ENCODE measurements at places on chromosomes 1 and 21.

DNA sequence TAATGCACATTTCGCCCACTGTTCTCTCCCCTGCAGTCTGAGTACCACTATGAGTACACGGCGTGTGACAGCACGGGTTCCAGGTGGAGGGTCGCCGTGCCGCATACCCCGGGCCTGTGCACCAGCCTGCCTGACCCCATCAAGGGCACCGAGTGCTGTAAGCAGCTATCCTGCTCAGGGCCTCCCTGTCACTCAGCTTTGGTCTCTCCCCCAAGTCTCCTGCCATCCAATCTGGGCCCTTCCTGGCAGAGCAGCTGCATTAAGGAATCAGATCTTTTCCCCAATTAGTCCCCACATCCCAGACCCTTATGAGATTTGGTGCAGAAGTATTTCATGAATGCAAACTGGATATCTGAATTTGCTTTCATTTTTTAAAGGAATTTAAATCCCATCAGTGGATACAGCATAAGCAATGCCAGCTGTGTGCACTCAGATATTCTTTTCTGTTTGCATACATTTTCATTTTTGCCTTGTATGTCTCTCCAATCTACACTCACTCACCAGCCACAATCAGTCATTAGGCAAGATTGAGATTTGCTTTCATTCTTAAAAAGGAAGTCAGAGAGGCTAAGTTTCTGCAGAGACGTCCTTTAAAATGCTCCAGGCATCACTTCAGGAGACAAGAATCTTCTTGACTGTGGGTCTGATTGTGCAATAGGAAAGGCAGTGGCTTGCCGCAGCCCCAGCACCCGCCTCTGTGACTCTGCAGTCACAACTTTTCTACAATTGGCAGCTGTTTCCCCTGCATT lies 48.1 kb downstream of the ELAPOR1 start:
- DNase-seq, result no peak

- DNase-seq, result no peak
Measured at GRCh38 chr1:210347112-210347511, 18.4 kb downstream of the HHAT start.

GRCh38 chr1:29743264-29743663 lies 506.9 kb downstream of the PTPRU start:
- no peak for DNase-seq

- DNase-seq, result no peak
Measured at GRCh38 chr1:54808443-54809207, 7.5 kb upstream of the TTC22 start.

- DNase-seq, result no peak
Measured at GRCh38 chr21:43578677-43579303, 80.5 kb downstream of the HSF2BP start.

GRCh38 chr1:186016856-186017255 lies 282.7 kb downstream of the HMCN1 start:
- DNase-seq, result no peak

DNA sequence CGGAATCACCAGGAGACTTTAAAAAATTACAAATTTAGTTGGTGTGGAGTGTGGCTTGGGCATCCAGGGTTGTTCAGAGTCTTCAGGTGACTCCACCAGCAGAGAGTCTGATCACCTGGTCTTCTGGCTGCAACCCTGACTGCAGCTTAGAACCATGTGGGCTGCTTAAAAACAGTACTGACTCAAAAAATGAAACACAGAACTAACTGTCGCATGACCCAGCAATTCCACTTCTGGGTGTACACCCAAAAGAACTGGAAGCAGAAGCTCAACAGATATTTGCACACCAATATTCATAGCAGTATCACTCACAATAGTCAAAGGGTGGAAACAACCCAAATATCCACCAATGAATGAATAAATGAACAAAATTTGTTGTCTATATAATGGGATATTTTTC lies 17.3 kb downstream of the TLR5 start:
- no peak for DNase-seq

DNA sequence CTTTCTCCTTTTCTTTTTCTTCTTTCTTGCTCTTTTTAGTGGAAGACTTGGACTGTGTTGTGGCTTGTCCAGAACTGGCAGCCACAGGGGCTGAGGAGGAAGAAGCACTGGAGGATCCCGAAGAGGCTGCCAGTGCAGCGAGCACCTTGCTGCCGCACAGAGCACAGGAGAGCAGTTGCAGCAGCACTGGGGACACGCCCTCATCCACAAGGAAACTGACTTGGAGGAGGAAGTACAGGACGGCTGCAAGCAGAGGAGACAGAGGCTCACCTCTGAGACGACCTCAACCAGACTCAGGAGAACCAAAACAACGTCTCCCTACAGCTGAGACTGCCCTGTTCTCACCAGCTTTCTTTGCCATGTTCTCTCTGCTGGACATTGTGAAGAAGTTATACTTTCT lies 88.9 kb downstream of the UBR4 start:
- no peak for DNase-seq

- DNase-seq, result peak; percentile 62
Measured at GRCh38 chr1:64823691-64824476, 79.0 kb downstream of the RAVER2 start.

DNA sequence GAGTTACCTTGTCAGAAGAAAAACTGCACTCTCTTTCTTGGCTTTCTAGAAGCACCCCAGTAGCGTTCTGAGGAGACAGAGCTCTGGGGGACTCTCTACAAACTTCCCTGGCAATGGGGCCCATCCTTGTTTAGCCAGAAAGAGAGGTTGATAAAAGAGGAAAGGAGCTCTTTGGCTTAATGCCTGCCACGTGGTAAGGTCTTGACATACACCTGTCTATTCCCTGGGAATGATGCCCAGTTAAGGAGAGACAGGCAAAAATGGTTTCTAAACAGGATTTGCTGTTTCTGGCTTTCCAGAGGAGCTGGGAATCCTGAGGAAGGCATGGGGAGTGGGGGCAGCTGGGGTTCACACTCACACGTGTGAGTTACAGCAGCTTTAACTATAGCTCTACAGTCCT lies 30.2 kb upstream of the IL20 start:
- no peak for DNase-seq

- no peak for DNase-seq
Measured at GRCh38 chr1:192086644-192087043, 71.6 kb upstream of the RGS18 start.

GRCh38 chr21:35150562-35151226 lies 101.6 kb upstream of the RUNX1 start:
- DNase-seq, result no peak

- no peak for DNase-seq
Measured at GRCh38 chr1:38558500-38559445, 300.8 kb downstream of the RRAGC start.

Measured in DMS153 (cell line).